ENCODE measurements at places on chromosomes 3 and 15. TPM values are rescaled to one million over a fixed set of nuclear protein-coding genes. Genes with fewer than 3 reads are reported as not detected.
A peak's percentile ranks its signal among the peaks of the same experiment; 100 is the strongest.

DNA sequence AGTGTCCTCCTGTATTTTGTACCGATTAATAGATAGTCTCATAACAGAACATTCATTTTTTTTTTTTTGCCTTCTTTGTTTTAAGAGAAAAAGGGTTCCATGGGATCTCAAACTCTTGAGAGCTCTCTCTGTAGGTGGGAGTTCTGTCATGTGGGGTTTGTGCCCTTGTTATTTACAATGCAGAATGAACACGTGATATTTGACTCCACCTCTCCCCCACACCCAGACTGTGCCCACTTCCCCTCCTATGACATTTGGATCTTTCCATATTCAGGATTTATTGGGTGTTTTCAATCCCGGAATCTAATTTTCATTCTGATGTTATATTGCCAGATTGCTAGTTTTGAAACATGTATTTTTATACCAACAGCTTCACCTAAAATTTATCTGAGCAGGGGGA, 49.5 kb downstream of the ARPP21 start:
- no peak for DNase-seq

DNA sequence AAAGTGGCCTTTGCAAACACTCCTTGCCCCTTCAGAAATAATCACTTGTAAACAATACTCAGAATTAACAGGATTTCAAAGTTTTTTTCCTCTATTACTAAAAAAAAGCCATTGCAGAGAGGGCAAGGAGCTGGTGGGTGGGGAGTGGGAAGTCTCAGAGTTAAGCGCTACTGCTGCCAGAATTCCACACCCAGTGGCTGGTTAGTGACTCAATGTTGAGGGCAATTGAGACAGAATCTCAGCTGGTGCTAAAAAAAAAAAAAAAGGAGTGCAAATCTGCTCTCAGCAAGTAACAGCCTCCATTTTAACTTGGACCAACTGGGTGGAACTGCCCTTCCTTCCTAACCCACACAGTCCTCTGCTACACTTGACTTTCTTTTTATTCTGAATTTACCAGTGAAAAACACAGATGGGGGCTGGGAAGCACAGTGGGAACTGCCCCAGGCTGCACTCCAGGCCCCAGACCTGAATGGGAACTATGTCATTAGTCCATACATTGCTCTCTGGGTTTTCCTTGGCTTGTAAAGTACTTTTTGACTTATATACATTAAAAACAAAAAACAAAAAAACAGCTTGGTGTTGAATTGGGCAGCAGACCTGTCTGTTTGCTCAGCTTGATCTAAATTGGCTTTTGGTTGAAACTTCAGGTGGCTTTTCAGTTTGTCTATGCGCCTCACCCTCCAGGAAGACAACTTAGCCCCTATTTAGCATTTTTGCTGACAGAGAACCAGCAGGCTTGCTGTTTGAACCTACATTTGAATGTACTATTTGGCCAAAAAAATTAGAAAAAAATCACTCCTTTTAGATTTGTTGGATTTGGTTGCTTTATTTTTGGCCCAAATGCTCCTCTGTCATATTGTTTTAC, 357.8 kb upstream of the TBL1XR1 start:
- no peak for DNase-seq

GLT8D1 gene
- 46.3 TPM for total RNA-seq

GRCh38 chr3:6717026-6717943, 143.6 kb upstream of the GRM7 start:
- DNase-seq, result no peak

DNA sequence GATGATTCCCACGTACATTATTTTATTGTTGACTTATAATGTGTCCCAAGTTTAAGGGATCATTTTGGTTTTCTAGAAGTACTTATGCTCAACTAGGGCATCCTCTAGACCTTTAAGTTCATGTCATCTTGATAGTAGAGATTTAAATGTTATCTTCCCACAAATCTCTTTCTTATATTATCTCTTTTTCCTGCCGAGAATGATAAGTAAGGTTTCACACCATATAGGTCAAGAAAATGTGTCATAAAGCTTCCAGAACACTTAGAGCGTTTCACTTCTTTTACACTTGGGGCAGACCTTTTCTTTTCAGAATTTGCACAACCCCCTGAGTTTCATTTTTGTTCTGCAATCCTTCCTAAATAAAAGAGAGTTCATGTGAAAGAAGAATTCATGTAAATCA, 142.0 kb upstream of the CBLB start:
- no peak for DNase-seq

CHST14 gene
- 12.3 TPM for total RNA-seq

FETUB gene
- total RNA-seq, result not detected

KNG1 gene
- total RNA-seq, result not detected

ROBO1 gene
- total RNA-seq, result 0.32 TPM

DNA sequence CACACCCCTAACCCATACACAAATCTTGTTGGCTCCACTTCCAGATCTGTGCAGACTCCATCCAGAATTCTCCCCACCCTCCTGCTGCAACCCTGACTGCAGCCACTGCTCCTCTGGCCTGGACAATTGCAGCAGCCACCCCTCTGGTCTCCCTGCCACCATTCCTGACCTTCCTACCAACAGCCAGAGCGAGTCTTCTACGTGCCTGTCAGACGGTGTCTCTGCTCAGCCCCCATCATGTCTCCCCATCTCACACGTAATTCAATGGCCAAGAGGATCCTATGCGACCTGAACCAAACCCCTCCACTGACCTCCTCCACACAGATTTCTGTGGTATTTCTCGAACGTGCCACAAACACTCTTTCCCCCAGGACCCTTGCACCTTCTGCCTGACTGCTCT, 103.3 kb downstream of the TPRA1 start:
- DNase-seq, result peak; percentile 14

- no peak for DNase-seq
These were observed 238.8 kb downstream of the NTRK3 start for GRCh38 chr15:88017753-88018152.

LRRC31 gene
- total RNA-seq, result not detected

DNA sequence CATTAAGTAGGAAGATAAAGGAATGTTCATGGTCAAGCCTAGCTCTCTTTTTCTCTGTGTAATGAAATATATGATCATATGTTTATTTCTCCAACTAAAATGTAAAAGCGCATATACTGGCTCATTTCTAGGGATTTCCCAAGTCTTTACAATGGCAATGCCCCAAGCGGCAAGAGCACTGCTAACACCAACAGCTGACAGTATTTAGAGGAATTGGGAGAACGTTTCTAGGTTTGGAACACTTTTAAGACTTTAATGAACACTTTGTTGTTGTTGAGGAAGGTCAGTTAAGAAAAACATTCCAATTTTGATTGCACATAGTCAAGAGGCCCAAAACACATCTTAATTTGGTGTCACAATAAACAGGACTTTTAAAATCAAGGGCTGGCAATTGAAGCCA, 132.7 kb downstream of the ATP8B4 start:
- no peak for DNase-seq

DNA sequence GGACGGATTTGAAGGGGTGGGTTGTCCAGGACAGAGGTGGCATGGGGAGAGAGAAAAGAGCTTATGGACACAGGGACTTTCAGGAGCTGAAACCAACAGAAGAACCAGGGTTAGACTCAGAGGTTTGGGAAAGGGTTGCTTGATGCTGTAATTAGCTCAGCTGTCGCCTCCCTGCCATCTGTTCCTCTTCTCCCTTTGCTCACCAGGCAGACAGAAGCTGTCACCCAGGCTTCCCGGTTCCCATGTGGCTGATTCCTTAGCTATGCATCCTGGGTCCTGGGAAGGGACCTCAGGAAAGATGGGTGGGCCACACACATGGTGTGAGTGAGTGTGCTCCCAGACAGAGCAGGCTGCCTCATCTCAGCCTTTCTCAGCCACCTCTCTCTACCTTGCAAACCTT, 14.1 kb downstream of the PTPN23 start:
- no peak for DNase-seq

CCDC9B gene
- 1.5 TPM for total RNA-seq

GRCh38 chr3:10581251-10581650, 75.9 kb upstream of the ATP2B2 start:
- no peak for DNase-seq

DNA sequence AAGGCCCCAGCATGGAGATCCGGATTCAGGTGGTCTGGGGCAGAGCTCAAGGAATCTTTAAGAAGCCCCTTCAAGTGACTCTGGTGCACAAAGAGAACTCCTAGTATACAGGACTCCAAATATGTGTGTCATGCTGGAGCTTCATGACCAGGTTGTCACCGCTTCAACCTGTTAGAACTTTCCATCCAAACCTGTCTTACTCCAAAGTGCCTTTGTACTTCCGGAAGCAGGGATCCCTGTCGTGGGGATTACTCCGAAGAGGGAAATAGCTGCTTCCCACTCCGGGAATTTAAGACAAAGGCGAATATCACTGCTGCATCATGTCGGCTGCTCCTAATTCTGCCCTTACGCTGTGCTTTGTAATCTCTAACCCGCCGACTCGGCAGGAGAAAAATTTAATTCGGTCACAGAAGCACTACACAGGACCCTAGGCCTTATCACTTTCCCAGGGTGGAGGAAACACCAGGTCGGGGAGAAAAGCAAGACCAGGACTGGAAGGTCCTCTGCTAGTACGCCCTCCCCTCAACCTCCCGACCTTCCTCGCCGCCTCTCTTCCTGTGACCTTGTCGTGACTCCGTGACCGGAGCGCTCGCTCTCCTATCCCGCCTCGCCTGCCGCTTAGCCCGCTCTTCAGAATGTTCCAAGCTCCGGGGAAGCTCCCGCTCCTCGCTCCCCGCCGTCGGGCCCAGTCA, 730 bp downstream of the HIGD1A start:
- DNase-seq, result peak; percentile 64

SATB1 gene
- 164 TPM for total RNA-seq

SHC4 gene
- 9.8 TPM for total RNA-seq

DNA sequence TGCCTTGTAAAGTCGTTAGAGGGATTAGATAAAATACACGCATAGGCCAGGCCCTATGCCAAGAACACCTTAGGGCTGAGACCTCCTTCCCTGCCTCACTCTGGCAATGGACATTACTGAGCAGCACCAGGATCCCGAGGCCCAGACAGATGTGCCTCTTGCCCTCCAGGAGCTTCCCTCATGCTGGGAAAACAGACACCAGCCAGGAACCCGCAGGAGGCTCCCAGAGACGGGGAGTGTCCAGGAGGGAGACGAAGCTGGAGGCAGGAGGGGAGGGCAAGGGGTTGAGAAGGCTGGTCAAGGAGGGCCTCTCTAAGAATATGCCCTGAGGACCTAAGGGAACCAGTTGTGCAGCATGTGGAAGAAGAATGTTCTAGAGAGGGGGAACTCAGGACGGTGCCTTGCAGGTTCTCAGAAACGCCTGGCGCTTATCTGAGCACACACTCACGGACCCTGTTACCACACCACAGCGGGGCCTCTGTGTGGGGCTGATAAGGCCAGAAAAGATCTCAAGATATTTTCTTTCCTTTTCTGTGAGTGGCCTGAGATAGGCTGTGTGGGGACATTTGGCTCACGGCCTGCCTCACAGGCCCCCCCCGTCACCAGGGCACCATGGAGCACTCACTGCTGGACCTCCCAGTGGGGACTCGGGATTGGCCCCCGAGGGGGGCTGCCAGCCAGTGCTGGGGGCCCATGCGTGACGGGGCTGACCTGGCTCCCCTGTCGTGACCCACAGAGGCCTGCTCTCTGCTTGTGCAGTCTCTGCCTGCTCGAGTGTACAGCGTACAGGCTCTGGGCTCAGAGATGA, 22.0 kb upstream of the CYP11A1 start:
- no peak for DNase-seq

ALPK3 gene
- total RNA-seq, result 0.23 TPM

- DNase-seq, result no peak
These were observed 42.8 kb upstream of the SECISBP2L start for GRCh38 chr15:49088996-49089395.

TBCCD1 gene
- total RNA-seq, result 16.6 TPM

DNA sequence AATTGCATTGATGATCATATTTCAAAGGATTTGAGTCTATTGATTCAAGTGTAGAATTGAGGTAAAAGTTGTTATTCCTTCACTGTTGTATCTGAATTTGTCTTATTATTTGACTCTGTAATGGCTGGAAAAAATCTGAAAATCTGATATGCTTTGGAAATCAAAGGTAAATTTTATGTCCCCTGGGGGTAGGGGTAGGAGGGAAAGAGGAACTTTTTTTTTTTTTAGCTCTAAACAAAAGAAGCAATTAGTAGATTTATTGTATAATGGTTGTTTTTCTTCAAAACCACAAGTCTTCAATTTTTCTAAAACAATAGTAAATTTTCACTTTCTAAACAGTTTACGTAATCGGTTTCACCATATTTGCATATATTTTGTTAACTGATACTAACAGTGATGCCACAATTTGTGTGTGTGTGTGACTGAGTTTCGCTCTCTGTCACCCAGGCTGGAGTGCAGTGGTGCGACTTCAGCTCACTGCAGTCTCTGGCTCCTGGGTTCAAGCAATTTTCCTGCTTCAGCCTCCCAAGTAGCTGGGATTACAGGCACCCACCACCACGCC, 91.7 kb upstream of the GOLGA6L4 start:
- DNase-seq, result no peak

DNA sequence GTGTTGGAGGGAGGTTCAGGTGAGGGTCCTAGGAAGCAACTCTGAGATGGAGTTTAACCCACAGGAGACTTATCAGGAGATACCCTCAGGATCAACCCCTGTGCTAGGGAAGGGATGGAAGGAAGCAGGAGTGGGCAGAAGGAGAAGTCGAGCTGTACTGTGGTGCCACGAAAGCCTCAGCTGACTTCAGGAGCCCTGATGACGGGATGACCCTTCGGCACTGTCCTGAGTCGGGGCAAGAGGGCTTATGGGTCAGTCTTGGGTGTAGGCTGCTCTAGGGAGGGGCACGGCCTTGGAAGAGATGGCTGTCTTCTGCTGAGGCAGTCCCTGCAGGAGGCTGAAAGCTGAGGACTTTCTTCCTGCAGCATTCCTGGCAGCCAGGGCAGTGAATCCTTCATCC, 7.7 kb downstream of the CLEC3B start:
- DNase-seq, result no peak

PPIB gene
- 386 TPM for total RNA-seq

GRCh38 chr15:63436872-63437375, 55.3 kb upstream of the CA12 start:
- DNase-seq, result peak; percentile 71

SCN11A gene
- total RNA-seq, result 0.03 TPM

GRCh38 chr3:168051070-168051469, 44.7 kb downstream of the GOLIM4 start:
- no peak for DNase-seq

- DNase-seq, result no peak
These were observed 818.8 kb upstream of the LMCD1 start for GRCh38 chr3:7682822-7683229.

GRCh38 chr3:48125013-48125705, 63.1 kb downstream of the CDC25A start:
- DNase-seq, result no peak

GRCh38 chr3:87298111-87298718, 21.8 kb upstream of the POU1F1 start:
- no peak for DNase-seq

- no peak for DNase-seq
These were observed 47.8 kb downstream of the ATP2B2 start for GRCh38 chr3:10457560-10457959.

- DNase-seq, result no peak
These were observed 82.6 kb upstream of the CSPG5 start for GRCh38 chr3:47661121-47661752.

DNA sequence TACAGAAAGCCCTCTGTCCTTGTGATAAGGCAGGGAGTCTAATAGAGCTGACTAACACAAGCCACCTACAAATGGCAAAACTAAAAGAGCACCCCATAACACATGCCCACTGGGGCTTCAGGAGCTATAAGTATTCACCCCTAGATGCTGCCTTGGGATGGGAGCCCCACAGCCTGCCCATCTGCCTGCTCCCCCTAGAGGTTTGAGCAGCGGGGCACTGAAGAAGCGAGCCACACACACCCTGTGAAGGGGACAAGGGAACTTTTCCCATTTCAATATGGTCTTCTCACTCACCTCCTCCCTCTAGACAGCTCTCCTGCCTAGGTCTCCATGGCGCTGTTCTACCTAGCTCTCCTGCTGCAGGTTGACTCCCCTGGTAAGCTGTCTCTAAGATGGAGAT, 261.0 kb downstream of the SHQ1 start:
- DNase-seq, result no peak
